ENCODE measurements at places on chromosomes 4 and X.

DNA sequence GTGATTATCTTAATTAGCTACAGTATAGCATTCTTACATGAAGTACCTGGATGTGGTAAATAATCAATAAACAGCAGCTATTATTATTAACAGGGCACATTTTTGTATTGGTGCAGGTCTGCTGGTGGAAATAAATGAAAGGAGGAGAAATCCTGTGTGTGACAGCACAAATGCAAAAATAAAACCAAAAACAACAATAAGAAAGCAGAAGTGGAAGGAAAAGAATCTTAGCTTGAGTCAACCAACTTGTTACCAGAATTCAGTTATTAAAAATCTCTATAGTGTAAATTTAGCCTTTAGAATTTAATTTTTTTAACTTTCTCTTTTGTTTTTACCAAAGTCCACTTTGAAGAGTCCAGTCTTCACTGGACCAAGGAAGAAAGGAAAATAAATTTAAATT lies 63.1 kb upstream of the LSM6 start:
- DNase-seq, result no peak

- peak; percentile 90 for DNase-seq
Measured at GRCh38 chr4:37827030-37827685, 672 bp downstream of the PGM2 start.

DNA sequence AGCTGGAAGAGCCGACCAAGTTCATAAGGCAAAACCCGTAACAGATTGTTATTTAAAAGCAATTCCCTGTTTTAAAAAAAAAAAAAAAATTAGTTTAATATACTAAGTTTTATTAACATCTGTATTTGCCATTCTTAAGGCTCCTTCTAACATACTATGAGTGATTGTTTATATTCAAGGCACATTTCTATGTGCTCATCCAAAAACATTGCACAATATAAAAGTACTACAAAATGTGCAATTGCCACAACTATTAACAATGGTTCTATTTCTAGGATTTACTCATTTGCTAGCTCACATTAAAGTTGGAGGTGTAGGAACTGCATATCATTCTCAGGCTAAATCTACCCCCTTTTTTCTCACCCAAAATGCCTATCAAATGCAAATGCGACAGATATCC lies 46.1 kb downstream of the CNOT6L start:
- no peak for DNase-seq

DNA sequence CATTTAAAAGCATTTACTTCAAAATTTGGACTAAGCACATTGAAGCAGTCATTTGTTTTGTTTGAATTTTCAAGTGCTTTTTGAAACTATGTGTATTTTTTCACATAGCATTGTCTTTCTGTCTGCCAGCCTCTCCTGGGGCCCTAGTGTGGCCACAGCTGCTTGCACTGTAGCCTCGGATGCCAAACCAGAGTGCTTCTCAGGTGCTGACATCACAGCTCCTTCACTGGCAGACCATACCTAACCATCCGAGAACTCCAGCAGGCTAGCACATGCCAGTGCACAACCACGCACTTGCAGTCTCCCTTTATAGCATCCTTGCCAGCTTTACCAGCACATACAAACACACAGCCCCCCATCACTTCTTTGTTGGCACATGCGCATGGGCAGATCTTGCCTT lies 1019.7 kb downstream of the STPG2 start:
- DNase-seq, result no peak

DNA sequence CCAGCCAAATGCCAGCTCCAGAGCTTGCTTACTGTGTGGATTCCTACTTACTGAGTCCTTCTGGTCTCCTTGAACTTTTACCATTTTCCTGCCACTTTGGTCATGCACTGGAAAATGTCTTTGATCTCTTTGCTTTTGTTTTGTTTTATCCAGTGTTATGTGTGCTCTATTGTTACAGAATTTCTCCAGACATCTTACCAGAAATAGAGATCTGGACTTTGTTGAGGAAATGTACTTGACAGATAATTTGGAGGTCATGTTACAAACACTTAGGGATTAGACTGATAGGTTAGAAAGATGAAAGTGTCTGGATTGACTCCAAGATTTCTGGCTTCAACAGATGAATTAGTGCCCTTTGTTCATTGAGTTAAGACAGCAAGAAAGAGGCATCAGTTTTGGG lies 5.7 kb upstream of the ZNF330 start:
- DNase-seq, result no peak

DNA sequence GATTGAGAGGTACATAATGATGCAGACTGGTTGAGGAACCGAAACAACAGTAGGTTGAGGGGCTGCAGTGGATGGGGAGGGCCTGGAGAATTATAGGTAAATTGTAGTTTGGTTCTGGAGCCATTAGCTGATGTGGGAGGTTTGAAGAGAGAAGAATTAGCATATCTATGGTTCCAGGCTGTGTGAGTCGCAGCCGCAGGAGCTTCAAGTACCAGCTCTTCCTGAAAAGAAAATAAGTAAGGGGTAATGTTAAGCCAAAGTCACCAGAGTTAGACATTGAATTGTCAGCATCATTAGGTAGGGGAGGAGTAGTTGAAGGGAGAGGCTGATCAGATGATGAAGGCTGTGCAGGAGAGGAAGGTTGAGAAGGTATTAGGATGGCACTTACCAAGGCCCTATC lies 29.5 kb downstream of the PF4 start:
- DNase-seq, result no peak

GRCh38 chr4:147482281-147482680 lies 1.4 kb downstream of the EDNRA start:
- no peak for DNase-seq

DNA sequence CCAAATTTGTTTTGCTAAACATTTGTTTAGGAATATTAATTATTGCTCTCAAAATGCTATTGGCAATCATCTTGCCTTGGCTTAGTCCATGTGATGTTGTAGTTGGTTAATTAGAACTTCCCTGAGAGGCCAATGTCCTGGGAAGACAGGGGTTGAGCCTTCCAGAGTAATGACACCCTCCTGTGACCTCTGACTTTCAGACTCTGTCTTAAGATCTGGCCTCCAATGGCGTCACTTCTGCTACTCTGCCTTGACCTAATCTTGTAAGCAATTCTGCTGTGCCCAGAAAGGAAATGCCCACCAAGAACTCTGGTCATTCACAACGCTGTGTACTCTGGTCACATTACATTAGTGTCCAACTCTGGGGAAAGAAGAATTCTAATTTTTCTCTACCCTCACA lies 111.9 kb downstream of the SH3RF1 start:
- DNase-seq, result no peak

DNA sequence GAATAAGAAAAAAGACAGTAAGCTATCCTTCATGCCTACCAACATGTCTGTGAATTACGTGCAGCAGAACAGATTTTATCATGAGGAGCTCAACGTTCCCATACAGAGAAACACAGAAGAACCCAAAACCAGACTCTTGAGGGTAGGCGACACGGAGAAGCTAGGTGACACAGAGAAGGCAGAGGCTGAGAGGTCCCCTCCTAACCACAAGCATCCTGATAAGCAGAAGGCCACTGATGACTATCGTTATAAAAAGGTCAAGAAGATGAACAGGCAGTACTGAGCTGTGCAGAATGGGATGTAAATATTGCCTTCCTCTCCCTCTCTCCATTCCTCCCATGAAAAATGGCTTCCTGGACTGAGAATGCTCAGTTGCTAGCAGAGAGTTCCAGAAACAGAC lies 350.2 kb upstream of the BOD1L1 start:
- DNase-seq, result no peak

GRCh38 chrX:136667446-136668168 lies 19.6 kb downstream of the CD40LG start:
- DNase-seq, result no peak

DNA sequence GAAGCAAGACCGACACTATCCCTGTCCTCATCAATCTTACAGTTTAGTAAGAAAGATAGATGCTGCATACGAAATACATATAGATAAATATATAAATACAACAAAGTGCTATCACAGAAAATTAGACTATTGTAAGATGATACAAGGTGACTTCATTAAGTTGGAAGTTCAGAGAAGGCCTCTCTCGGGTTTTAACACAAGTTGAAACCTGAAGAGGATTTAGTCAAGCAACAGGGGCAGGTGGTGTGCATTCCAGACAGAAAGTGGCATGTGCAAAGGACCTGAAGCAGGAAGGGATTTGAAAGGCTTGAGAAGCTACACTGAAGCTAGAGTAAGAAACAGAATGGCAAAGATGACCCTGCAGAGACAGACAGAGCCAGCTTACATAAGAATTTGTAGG lies 36.5 kb downstream of the USP46 start:
- no peak for DNase-seq

- DNase-seq, result no peak
Measured at GRCh38 chr4:127506283-127506682, 126.5 kb upstream of the INTU start.

DNA sequence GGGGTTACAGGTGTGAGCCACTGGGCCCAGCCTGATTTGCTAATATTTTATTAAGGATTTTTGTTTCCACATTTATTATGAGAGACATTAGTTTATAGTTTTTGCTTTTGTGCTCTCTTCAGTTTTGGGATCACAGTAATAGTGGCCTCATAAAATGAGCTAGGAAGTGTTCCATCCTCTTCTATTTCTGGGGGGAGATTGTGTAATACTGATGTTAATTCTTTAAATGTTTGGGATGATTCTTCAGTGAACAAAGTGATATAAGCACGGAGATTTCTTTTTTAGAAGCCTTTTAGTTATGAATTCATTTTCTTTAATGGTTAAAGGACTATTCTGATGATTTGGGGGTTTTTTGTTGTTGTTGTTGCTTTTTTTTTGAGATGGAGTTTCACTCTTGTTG lies 41.3 kb downstream of the RBMX start:
- no peak for DNase-seq

- no peak for DNase-seq
Measured at GRCh38 chr4:26468283-26468949, 21.9 kb downstream of the CCKAR start.

DNA sequence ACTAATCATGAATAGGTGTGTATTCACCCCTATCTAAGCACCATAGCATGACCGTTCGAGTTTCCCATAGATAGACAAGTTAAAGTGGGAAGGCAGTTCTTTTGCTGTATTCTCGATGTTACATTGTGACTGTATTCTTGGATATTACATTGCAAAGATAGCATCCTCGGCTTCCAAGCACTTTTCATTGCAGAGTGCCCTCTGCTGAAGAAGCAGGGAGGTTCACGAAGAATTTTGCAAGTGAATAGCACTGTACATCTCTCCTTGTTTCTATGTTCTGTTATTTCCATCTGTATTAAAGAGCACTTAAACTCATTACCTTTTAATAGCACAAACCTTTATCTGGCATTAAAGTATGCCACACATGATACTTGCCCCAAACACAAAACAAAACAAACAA lies 426.7 kb upstream of the ARX start:
- DNase-seq, result no peak

DNA sequence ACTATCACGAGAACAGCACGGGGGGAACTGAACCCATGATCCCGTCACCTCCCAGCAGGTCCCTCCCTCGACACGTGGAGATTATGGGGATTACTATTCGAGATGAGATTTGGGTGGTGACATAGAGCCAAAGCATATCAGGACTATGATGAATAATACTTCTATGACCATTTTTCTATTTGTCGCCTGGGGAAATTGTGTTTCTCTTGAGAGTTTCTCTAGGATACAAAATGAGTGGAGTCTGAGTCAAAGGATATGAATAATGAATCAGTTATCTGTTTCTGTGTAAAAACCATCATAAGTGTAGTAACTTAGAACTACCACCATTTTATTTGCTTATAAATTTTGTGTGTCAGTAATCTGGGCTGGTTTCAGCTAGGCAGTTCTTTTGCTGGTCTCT lies 533.0 kb upstream of the ARX start:
- no peak for DNase-seq

DNA sequence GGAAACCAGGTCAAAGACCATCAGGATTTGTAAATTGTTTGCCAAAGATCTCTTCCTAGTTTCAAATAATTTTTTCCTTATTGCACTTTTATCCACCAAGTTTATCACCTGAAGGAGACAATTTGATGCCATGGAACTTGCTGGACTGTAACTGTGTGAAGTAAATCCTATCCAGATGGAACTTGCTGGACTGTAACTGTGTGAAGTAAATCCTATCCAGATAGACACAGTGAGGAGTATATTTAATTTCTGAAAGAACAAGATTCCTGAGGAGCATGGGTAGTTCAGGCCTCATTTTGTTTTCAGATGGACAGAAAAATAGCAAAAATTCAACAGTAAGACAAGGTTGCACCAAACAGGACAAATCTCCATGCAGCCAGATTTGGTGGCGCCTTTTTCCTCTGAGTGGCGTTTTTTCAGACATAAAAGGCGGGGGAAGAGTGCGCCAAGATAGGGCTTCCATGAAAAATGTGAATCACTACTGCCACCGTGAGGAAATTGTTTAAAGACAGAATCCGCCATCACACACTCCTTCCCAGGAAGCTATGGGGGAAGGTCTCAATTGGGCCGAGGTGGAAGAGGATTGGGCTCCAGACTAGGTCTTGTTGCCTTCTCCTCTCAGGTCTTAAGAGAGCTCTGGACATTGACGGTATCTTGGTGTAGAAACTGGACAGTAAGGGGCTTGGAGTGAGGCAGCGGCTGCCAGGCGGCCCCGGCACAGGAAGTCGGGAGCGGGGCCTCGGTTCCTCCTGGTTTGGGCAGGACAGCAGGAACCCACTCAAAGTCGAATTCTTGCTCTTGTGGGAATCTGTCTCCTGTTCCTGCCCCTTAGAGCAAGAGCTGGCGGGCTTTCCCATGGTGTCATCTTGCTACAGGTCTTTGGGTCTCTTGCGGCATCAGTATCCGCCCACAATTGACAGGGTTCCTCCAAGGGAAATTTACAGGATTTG lies 234.7 kb downstream of the OR13H1 start:
- no peak for DNase-seq

DNA sequence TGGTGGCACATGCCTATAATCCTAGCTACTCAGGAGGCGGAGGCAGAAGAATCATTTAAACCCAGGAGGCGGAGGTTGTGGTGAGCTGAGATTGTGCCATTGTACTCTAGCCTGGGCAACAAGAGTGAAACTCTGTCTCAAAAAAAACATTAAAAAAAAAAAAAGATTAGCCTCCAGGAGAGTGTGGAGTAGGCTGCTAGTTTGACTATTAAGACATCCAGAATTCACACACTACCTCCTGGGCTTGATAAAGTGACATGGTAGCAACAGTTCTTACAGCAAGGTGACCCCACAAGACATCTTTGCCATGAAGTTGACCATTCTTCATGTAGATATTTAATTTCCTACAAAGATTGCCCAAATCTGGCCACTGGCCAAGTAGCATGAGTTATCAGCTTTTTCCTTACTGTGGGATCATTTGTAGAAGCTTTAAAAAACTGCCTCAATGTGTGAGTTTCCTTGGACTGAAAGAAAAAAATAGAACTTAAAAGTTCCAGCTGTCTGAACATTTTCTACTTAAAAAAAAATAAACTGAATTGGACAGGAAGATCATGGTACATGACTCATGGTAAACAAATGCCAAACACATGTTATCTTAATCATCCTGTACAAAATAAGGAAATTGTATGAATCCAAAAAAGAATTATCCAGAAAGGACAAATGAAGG lies 35.3 kb upstream of the SPRY1 start:
- peak; percentile 24 for DNase-seq

- DNase-seq, result no peak
Measured at GRCh38 chr4:36164900-36165630, 79.2 kb downstream of the ARAP2 start.

- no peak for DNase-seq
Measured at GRCh38 chr4:95469617-95470016, 79.2 kb downstream of the UNC5C start.
